Renal cortical epithelial cell (primary cell): ENCODE measurements at places on chromosomes 4 and X.

- DNase-seq, result no peak
Measured at GRCh38 chr4:26213317-26213716, 107.5 kb upstream of the RBPJ start.

DNA sequence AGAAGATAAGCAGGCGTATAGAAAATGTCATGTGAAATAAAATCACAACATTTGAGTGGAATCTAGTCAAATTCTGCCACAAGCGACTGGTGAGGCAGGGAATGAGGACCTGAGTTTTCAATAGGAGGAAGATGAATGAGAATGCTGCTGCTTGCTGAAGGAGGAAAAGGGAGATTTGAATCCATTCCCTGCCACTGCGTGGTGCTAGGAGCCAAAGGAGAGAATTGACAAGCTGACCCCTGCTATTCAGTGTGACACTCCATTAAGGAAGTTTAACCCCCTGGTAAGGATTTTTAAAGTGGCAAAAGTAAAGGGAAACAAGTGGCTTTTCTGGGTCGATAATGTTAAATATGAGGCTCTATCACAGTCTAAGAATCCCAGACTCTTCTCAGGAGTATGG is 314.0 kb downstream of the NAF1 start:
- no peak for DNase-seq

DNA sequence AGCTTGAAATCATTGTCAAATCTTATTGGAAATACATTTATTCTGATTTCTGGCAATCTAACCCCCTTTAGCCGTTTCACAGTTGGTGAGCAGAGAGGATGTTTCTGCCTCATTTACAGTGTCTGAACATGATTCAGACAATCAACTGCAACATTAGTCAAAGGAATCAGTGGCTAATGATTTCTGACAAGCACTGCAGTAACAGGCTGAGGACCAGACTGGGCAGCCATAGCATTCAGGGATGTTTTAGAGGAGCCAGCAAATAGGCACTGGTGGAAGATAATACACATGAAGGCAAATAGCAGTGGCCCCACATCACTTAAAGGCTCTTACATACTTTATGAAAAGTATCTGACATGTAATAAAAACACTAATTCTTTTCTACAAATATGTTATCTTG is 102.8 kb downstream of the TTC29 start:
- peak; percentile 6 for DNase-seq

DNA sequence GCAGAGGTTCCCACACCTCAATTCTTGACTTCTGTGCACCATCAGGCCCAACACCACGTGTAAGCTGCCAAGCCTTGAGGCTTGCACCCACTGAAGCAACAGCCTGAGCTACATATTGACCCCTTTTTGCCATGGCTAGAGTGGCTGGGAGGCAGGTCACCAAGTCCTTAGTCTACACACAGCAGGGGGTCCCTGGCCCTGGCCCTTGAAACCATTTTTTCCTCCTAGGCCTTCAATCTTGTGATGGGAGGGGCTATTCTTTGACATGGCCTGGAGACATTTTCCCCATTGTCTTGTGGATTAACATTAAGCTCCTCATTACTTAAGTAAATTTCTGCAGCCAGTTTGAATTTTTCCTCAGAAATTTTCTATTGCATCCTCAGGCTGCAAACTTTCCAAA is 336.6 kb downstream of the IL15 start:
- DNase-seq, result no peak

- no peak for DNase-seq
Measured at GRCh38 chr4:110625576-110626257, 2.8 kb upstream of the PITX2 start.

- DNase-seq, result no peak
Measured at GRCh38 chr4:68348577-68348976, 1.3 kb downstream of the YTHDC1 start.

DNA sequence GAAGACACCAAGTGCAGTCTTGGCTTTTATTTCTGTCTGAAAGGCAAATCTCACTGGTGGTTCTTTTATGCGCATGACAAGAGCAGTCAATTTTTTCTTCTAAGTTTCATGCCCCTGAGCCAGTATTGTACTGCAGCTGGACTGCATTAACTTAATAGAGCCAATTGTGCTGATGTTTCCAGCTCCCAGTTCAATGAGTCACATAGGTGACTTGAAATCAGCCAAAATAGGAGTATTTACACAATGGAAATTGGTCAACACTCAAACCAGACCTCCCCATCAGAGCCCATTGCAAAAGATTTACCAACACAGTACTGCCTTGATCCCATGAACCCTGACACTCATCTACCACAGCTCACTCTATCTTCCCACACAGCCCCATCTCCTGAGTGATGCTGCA is 100.3 kb upstream of the GUCY1A1 start:
- DNase-seq, result peak; percentile 78

DNA sequence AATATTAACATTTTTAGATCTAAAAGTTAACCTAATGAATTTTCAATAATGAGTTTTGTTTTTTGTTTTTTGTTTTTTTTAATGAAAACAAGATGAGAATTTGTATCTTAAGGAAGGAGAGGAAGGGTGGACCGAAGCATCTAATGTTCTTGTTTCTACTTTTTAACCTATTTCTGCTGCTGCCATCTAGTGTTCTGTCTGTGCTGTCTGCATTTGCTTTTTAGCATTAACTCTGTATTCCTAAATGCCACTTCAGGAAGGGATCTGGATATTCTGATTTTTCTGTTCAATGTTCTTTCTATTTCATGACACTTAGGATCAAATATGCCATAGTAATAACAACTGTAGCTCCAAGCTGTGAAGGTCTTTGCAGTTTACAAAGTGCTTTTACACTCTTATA is 161.7 kb downstream of the BRWD3 start:
- DNase-seq, result peak; percentile 22

GRCh38 chr4:105305019-105305836 is 158.6 kb downstream of the TET2 start:
- DNase-seq, result no peak

DNA sequence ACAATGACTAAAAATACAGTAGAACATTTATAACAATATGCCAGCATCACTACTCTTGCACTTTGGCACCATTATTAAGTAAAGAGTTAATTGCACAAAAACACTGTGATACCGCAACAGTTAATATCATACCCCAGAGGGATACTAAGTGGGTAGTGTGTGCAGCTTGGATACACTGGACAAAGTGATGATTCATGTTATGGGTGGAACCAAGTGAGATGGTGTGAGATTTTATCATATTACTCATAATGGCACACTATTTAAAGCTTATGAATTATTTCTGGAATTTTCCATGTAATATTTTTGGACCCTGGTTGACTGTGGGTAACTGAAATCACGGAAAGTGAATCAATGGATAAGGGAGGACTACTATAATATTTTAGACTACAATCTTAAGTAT is 265.3 kb downstream of the PCDH18 start:
- DNase-seq, result peak; percentile 11

- DNase-seq, result no peak
Measured at GRCh38 chr4:159052315-159052714, 50.6 kb upstream of the RAPGEF2 start.

GRCh38 chr4:106582103-106582502 is 213.5 kb upstream of the GIMD1 start:
- no peak for DNase-seq

DNA sequence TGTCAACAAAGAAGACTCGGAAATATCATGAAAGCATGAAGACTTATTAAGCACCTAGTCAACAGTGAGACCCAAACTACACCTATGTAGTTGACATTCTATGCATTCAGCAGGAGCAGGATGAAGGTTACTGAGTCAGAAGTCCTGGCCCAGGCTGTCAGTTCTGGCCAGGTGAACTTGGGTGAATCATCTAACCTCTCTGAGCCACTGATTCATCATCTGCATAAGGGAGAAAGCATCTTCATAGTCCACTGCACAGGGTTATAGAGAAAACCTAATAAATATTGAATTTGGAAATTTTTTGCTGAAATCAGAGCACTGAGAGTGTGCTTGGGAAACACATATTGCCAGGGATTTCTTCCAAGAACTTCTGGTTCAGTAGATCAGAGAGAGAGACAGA is 296.0 kb upstream of the SFRP2 start:
- DNase-seq, result peak; percentile 36

GRCh38 chr4:113436360-113436759 is 325.2 kb downstream of the CAMK2D start:
- peak; percentile 25 for DNase-seq

DNA sequence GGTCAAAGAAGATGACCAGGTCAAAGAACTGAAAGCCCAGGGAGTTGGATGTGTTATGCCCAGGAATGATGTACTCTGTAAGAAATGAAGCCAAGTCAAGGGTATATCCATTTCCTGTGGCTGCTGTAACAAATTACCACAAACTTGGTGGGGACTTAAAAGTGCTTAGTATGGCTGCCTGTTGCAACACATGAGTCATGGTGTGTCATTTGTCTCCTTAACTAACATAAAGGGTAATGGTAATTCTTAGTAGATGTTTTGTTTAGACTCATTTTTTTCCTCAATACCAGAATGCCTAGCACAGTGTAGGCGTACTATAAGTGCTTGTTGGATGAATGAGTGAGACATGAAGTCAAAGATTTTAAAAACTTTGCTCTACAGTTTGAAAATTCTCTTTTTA is 45.7 kb downstream of the SYTL5 start:
- peak; percentile 96 for DNase-seq

GRCh38 chr4:116925900-116926457 is 159.4 kb downstream of the TRAM1L1 start:
- peak; percentile 12 for DNase-seq

DNA sequence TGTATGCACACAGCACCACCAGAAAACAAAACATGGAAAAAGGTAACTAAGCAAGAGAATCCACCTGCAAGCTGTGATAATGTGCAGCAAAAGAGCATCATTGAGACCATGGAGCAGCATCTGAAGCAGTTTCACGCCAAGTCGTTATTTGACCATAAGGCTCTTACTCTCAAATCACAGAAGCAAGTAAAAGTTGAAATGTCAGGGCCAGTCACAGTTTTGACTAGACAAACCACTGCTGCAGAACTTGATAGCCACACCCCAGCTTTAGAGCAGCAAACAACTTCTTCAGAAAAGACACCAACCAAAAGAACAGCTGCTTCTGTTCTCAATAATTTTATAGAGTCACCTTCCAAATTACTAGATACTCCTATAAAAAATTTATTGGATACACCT is 90.2 kb downstream of the TET2 start:
- DNase-seq, result no peak

DNA sequence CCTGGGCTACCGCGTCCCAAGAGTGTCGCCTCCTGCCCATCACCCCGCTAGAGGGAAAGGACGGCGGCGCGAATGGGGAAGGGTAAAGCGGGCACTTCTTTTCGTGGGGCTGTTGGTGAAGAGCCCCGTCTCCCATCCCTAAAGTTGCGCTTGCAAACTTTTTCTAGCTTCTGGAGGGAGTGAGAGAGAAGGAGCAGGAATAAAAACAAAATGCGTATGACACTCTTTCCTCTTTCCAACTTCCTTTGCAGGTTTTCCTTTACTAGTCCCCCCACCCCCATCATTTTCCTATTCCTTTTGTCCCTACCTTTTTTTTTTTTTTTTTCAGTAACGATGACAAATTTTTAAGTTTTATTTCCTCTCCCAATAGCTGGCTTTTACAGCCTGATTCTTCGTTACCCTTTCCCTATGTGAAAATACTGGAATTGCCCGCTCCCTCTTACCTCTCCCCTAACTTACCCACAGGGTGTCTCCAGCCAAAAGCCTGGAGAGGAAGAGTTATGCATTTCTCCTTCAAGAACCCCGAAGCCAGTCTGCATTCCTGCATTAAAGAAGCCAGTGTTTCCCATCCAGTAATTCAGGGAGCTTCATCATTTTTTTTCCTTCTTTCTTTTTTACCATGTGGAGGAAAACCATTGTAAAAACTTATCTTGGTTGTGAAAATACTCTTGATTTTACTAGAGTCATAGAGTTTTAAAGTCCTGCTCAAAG is 613 bp upstream of the ARSJ start:
- DNase-seq, result no peak

- DNase-seq, result no peak
Measured at GRCh38 chr4:3820016-3820805, 54.0 kb downstream of the ADRA2C start.

DNA sequence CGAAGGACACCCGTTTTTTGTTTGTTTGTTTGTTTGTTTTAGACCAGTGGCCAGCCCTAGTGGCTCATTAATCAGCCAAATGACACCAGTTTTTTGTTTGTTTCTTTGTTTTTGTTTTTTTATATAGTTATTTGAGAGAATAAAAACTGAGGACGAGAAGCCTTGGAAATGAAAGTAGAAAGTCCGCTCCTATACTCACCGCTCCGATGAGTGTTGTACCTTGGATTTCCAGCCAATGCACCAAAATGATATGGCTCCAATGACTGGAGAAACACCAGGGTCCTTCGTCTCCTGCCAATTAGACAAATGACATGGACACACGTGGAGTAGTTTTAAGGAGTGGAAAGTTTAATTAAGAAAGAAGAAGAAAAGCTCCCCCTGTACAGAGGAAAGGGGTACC is 87.9 kb downstream of the ZXDA start:
- no peak for DNase-seq

DNA sequence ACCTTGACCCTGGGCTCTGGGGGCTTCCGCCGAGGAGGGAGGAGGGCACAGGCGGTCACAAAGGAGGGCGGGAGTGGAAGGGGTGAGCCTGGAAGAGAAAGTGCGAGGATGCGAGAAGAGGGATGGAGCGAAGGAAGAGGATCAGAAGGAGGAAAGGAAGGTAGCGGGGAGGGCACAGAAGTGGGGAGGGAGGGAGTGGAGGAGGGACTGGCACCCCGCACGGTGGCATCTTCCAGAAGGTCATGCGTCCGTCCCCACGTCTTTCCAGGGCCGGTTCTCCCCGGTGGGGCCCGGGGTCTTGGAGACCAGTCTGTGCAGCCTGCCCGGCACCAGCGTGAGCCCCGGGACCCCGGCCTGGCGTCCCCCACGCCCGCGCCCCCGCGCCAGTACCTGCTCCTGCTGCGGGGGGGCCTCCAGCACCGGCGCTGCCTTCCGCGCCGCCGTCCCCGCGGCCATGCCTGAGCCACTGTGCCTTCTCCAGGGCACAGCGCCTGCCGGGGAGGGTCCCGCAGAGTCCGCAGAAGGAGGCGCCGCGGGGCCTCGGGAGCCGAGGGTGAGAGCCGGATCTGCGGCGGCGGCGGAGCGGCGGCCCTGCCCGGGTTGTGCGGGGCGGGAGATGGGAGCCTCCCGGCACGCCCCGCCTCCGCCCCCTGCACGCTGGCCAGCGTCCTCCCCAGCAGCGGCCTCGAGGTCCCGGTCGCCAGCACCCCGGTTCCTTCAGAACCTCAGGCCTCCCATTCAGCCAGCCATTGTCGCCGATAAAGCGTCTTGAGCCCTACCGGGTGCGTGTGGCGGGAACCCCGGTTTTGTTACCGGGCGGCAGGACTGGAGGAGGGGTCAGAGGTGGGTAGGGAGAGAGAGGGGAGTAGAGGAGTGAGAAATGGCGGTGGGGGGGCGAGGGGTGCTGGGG is at the start of gene RNF175:
Gene RNF175, minus strand, starts transcription at position 618 of the 910 bp plus-strand sequence. Its CDS starts 162 bp downstream, at position 456.
- DNase-seq, result no peak

DNA sequence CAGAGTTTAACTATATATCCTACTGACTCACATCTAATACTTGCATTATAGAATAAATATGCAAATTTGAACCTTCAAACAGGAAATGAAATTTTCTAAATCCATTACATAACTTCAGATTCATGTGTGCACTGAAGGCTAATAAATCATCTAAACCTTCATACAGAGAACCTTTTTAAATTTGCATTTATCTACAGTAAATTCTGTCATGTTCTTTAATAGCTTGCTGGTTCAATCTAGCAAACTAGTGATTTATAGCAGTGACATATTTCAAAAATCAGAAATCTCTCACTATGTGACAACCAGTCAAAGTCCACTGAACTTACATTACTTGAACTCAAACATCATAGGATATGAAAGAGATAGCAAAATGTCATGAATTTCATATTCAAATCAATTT is 65.1 kb downstream of the LRBA start:
- no peak for DNase-seq
